ENCODE measurements at places on chromosomes 1 and 21.

GRCh38 chr1:51514733-51515132 is 4.3 kb downstream of the EPS15 start:
- DNase-seq: no peak

GRCh38 chr21:23217597-23217996 is 2219.4 kb downstream of the NCAM2 start:
- no peak for DNase-seq

- DNase-seq: no peak
Measured at GRCh38 chr21:21238629-21239400, 240.6 kb downstream of the NCAM2 start.

GRCh38 chr1:54651608-54652007 is 10.0 kb downstream of the MROH7 start:
- no peak for DNase-seq

DNA sequence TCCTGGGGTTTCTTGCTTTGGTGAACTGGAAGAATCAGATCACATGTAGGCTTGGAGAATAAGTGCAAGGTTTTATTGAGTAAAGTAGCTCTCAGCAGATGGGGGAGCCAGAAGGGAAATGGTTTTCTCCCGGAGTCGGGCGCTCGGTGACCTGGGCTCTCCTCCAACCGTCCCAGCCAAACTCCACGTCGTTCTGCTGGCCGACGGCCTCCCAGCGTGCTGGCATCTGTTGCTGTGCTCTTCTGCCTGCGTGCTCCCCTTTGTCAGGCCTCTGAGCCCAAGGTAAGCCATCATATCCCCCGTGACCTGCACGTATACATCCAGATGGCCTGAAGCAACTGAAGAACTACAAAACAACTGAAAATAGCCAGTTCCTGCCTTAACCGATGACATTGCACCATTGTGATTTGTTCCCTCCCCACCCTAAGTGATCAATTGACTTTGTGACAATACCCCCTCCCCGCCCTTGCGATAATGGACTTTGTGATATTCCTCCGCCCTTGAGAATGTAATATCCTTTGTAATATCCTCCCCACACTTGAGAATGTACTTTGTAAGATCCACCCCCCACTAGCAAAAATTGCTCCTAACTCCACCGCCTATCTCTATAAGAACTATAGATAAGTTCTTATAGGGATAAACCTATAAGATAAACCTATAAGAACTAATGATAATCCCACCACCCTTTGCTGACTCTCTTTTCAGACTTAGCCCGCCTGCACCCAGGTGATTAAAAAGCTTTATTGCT is 88.3 kb downstream of the SMYD3 start:
- DNase-seq: no peak

- peak; percentile 56 for DNase-seq
Measured at GRCh38 chr1:227170361-227171166, 147.7 kb downstream of the CDC42BPA start.

DNA sequence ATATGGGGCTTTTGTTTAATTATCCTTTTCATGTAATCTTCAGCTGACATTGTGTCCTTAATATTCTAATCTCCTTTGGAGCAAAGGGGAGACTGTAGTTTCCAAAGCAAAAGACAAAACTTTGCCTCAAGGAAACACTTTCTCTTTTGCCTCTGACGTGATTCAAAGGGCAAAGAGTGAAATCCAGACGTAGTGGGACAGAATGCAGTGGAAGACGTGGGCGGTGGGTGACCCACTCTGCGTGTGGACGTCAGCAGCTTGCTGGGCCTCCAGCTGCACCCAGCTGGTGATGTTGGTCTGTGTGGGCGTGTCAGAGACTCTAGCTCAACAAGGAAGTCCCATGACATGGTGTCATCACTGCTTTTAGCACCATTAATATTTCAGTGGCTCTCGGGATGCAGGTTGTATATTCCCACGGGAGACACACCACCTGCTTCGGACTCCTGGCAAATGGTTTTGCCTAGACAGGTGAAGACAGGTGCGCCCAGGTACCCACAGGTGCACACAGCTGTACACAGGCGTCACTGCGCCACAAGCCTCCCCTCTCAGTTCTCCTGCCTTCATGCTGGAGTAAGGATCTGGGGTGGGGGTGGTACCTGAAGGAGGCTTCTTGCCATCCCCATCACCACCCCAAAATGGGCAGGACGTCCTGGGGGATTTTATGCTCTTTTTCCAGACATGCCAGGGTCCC is 292.1 kb upstream of the VAMP3 start:
- DNase-seq: no peak

DNA sequence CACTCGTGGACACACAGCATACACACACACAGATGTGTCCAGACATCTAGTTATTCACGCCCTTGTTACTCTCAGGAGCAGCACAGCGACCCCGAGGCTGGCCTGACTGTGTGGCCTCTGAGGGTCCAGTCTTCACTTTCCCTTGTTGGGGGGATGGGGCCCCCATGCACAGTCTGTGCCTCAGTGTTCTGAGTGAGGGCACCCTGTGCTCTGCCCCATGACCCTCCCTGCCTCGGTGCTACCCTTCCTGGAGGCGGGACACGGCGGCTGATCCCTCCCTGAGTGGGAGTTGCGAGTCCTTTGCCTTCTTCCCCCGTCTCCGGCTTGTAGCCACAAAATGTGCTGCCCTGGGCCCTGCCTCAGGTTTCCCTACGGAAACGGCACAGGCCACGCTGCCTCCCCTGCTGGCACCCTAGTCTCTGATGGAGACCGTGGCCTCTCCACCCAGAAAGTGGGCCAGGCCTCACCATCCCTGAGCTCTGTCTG is 8.6 kb downstream of the CSTB start:
- no peak for DNase-seq

GRCh38 chr1:107943694-107944093 is 21.3 kb downstream of the VAV3 start:
- no peak for DNase-seq

DNA sequence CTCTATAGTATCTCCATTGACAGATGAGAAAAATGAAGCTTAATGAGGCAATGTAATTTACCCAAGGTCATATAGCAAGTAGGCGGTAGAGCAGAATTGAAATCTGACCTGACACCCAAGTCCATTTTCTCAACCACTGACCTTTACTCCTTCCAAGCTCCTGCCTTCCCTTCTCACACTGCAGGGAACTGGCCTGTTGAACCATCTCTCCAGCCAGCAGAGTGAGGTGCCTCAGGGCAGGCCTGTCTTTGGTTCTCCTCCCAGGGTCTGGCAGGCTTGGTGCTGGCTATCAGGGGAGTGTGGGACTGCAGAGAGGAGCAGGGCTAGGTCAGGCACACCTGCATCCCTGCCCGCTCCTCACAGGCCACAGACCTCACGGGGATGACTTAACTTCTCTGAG is 126.8 kb downstream of the BEND5 start:
- DNase-seq: no peak

DNA sequence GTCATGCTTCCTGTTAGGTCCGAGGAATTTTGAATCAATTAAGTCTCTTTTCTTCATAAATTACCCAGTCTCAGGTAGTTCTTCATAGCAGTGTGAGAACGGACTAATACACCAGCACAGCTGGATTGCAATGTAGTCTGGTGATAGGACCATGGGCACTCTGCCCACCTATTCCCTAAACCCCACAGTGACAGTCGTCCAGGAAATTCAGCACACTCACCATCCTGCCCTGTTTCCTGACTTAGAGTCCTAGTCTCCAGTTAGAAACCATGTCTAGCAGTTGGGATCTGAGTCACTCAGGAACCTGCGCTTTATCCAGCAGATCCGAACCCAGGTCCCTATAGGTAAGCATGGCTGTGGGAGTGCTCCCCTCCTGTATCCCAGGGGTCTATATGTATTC is 149.3 kb upstream of the TNR start:
- no peak for DNase-seq

- DNase-seq: no peak
Measured at GRCh38 chr1:183163316-183163715, 22.7 kb upstream of the LAMC2 start.

DNA sequence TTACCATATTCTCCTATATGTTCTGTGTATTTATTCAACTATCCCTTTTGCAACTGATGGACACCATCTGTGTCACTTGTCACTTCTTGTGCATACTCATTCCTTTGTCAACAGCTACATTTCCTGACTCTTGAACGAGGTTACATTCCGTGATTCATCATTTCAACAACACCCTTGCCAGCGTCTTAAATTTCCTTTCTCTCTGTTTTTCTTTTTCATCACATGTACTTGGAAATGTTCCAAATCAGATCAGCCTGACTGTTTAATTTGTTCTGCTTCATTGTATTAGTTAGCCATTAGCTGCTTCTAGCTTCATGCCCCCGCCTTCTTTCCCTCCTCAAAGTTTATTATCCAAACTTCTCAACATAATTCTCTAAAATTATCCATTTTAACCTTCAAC is 173.0 kb downstream of the ADGRL4 start:
- peak; percentile 73 for DNase-seq

DNA sequence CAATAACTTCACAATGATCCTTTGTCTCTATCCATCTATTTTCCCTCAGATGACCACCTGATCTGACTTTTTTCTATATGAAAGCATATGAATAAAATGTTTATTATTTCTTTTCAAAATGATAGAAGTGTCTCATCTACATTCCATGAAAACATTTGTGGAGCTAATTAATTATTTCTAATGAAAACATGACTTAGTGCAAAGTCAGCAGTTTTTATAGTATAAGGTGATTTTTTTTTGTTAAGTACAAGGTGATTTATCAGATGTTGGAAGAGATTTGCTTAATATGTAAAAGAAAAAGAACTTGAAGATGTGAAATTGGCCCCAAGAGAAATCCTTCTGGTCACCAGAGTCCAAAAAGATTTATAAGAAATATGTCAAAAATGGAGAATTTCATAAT is 43.5 kb downstream of the PDPN start:
- no peak for DNase-seq

DNA sequence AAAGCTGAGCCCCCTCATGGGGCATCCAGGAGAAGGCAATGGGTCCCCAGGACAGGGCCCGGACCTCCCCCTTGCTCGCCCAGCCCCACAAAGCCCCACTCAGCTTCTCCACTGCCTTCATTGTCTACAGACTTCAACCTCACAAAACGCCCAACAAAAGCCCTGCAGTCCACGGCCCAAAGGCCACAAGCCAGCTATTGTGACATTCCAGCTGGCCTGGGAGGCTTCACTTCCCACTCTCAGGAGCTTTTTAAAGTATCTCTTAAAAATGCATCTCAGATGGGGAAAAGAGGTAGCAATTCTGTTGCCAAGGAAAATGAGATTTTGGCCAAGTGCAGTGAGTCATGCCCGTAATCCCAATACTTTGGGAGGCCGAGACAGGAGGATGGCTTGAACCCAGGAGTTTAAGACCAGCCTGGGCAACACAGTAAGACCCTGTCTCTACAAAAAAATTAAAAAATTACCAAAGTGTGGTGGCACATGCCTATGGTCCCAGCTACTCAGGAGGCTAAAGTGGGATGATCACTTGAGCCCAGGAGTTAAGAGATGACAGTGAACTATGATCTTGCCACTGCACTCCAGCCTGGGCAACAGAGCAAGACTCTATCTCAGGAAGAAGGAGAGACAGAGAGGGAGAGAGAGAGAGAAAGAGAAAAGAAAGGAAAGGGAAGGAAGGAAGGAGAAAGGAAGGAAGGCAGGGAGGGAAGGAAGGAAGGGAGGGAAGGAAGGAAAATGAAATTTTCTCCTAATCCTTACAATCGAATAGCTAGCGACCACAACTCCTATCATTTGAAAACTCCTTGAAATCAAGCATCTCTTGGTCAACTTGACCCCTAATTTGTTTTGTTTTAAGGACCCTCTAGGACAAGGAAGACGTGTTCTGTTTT is 31.4 kb upstream of the TARDBP start:
- no peak for DNase-seq

DNA sequence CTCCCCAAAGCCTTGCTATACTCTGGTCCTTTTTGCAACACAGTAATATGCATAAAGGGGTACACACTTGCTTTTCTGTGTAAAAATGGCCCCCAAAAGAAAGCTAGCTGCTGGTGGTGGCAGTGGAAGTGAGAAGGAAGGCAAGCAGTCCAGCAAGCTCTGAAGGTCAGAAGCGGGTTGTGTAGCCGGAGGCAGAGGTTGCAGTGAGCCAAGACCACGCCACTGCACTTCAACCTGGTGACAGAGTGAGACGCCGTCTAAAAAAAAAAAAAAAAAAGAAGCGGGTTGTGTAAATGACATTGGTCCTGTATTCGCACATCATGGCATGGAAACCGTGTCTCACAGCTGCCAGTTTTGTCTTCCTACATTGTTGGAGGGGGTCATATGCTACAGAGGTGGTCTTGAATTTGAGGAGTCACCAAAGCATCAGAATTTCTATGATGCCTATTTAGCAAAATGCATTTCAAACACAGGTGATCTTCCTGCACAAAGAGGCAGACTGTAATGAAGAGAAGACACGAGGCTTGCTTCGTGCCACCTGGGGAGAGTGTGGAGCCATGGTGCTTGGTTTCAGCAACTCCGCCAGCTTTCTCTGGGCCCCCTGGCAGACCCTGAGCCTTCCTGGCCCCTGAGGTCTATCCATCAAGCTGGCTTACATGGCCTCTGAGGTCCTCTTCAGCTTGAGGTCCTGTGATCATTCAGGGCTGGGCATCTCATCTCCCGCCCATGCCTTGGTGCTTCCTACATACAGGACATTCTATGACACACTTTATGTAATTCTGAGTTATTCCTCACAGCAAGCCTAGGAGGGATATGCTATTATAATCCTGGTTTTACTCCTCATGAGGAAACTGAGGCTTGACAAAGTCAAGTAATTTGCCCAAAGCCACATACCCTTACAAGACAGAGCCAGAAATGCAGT is 71.0 kb downstream of the TOMM20 start:
- DNase-seq: no peak

Measured in HFF-Myc (cell line).